ENCODE measurements at places on chromosomes 3 and 15.

DNA sequence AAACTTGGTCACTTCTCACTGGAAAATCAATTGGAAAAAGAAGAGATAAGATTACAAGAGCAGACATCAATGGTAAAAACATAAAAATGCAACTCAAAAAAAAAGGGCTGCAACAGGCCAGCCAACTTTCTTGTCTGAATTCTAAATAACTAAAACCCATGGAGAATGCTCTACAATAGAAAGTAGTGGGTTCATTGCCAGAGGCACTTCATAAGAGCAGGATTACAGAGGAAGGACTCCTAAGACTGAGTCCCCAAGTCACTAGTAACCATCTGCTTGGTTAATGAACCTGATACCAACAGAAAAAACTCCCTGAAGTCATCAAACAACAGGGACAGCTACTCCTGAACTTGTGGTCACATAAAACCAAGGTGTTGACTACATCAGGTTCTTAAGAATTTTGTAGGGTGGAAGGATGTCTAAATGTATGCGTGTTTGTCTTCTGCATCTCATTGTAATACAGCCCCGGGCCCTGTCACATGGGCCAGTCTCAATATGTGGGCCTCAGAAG is 148.6 kb downstream of the IMPG2 start:
- no peak for DNase-seq

- no peak for DNase-seq
Observed at GRCh38 chr3:29695201-29695600, 414.3 kb downstream of the RBMS3 start.

GRCh38 chr3:6504834-6505233 is 356.1 kb upstream of the GRM7 start:
- DNase-seq = no peak

- no peak for DNase-seq
Observed at GRCh38 chr15:42182961-42183360, 25.1 kb downstream of the VPS39 start.

GRCh38 chr3:115761927-115762305 is 138.6 kb downstream of the GAP43 start:
- no peak for DNase-seq

DNA sequence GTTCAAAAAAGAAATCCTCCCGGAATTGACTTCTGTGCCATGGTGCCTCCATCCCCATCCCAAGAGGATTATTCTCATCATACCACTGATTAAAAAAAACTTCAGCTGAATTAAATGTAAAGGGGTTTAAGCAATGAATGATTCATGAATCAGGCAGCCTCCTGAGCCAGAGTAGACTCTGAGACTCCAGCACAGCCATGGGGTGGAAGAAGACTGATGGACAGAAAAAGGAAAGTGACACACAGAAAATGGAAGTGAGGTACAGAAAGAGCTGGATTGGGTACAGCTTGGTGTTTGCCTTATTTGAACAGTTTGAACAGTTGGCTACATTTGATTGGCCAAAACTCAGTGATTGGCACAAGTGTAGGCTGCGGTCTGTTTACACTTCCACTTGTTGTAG is 224.8 kb upstream of the ATP10A start:
- DNase-seq = no peak

- no peak for DNase-seq
Observed at GRCh38 chr3:62922326-62922725, 47.1 kb upstream of the CADPS start.

GRCh38 chr15:91620229-91620628 is 233.3 kb upstream of the SLCO3A1 start:
- no peak for DNase-seq

GRCh38 chr3:41579861-41580260 is 380.6 kb downstream of the CTNNB1 start:
- no peak for DNase-seq

GRCh38 chr3:194304186-194304917 is 46.8 kb downstream of the CPN2 start:
- DNase-seq = no peak

GRCh38 chr3:128068156-128068620 is 16.0 kb downstream of the SEC61A1 start:
- no peak for DNase-seq

GRCh38 chr3:130739848-130740247 is 6.8 kb downstream of the PIK3R4 start:
- DNase-seq = no peak

GRCh38 chr3:165641569-165642310 is 195.5 kb downstream of the BCHE start:
- no peak for DNase-seq

DNA sequence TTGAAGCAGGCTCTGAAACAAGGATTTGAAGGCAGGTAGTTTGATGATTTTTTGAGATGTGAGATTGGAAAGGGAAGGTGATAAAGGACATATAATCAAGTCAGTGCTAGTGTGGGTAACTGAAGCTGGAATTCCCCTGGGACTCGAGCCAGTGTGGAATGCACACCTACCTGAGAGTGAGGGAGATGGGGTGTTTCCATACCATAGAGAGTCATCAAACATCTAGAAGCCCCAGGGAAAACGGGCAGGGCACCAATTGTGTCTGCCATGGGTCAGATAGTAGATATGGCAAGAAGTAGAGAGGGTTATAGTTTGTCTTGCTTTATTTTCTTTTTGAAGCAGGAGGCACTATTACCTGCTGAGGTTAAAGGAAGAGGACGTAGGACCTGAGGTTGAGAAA is 120.0 kb downstream of the SSR3 start:
- no peak for DNase-seq

DNA sequence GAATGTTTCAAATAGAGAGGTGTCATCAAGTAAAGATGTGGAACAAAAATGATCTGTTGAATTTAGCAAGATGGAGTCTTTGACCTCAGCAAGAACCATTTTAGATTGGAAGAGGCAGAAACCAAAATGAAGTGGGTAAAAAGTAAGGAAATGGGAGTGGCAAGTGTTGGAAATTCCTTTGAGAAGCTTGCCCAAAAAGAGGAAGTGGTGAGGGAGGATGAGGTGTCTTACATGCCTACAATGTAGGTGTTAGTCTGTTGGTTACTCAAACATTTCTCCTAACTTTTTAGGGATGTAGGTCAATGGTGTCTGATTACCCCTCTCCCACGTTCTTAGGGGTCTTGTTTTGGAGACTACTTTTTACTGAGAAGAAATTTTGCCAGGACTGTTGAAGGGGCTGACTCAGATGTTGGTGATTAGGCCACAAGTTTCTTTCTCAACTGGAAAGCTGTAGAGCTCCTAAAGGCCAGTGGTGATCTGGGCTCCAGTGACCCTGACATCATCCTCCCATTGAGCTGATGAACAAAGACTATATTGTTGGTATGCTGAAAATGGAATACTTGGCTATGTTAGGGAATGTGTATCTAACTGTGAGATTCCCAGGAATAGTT is 5.1 kb downstream of the PPP2R3A start:
- DNase-seq = no peak

DNA sequence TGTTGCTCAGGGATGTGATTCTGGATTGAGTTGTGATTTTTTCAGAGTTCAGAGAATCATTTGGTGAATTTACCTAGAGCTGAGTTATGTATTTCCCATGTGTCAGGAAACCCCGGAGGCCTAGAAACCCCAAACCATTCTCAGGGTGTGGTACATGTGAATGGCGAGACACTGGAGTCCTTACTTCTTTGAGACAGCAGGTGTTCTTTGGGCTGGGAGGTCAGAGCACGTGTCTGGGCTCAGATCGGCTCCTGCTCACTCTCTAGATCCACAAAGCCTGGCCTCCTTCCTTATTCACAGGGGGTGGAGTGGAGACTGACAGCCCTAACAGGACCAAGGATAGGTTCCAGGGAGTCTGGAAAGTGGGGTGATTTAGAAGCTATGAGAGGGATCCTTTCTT is 145.8 kb downstream of the CHDH start:
- no peak for DNase-seq

DNA sequence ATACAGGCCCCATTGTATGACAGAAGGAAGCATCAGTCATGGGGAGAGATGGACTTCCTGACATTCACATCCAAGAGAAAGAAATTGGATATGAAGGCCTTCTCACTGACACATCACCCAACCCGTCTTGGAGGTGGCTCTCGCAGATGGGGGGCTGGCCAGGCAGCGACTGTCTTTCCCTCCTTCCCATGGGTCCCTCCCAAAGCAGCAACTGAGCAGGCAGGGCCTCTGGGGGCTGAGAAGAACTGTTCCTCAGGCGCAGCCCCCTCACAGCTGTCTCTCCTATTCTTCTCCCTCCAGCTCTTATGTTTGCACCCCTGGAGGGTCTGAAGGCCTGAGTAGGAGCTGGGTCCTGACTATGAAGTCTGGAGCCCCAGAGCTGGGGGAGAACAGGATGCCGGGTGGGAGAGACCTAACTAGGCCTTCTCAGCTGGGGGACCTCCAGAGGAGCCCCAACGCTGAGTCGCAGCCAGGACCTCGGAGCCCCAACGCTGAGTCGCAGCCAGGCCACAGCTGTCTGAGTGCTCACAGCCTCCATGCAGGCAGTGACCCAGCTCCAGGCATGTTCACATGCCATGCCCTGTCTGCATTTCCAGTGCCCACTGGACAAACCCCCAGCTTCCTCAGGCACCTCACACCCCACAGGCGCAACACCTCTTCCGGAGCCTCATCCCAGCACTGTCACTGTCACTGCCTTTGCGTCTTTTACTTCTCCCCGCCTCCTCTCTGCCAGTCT is 29.6 kb downstream of the UMPS start:
- no peak for DNase-seq

DNA sequence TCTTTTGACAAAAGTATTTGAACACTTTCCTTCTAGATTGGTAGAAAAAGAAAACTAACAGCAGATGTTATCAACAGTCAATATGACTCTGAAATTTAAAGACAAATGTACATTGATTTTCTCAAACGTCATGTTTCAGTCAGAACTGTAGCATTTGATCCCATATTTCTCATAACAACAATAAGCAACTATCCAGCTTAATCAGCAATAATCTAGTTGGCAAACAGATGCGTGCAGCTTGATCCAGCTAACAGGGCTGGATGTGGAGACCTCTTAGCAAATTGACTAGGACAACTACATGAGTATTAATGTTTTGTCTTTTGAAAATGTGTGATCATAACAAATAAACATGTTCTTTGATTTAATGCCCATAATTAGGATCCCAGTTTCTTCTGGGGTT is 94.0 kb upstream of the STT3B start:
- no peak for DNase-seq

GRCh38 chr3:4814305-4814903 is 164.8 kb upstream of the BHLHE40 start:
- no peak for DNase-seq

DNA sequence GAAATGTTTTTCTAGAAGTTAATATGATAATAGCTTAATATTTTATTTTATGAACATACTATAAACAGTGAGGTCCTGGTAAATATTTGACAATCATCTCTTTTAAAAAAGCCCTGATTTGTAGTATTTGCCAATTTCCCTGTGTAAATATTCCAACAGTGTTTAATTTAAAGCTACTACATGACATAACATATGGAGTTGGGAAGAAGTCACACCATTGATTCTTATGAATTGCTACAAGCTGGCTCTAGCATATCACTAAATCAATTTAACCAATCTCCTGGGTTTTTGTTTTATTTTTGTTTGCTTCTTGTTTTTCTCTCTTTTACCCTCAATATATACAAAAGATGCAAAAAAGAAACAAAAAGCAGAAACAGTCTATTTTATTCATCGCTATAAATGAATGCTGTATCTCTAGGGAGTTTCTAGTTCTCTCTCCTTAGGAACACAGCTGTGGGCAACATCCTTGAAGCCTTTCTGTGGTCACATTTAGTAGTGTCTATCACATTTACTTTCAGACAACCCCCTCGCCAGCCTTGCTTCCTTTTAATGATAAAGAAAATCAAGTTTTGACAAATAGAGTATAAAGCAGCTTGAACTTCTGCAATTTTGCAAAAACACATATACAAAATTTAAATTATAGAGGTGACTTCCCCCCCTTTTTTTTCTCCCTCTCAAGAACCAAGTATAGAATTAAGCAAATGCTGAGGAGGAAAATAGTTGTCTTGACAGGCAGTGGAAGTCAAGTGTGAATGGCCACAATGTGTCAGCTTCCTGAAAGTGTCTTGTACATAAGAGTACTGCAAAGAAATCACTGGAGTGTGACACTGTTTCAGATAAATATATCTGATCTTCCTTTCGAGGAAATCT is 21.4 kb downstream of the CCR1 start:
- no peak for DNase-seq

- no peak for DNase-seq
Observed at GRCh38 chr3:100073714-100074307, 40.5 kb downstream of the FILIP1L start.

DNA sequence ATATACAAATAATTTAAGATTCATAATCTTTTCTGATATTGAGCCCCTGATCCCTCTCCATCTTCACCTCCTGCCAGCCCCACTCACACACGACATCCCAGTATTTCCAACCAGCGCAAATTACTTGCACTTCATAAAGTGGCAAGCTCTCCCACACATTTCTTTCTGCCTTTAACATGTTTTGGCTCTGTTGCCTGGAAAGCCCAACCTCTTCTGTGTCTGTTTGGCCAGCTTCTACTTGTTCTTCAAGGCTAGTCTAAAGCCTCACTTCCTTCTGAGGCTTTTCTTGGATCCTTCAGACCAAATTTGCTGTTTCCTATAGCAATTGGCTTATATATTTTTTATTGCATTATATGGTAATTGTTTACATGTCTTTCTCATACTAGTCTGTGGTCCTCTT is 5.1 kb upstream of the TM6SF1 start:
- DNase-seq = no peak

DNA sequence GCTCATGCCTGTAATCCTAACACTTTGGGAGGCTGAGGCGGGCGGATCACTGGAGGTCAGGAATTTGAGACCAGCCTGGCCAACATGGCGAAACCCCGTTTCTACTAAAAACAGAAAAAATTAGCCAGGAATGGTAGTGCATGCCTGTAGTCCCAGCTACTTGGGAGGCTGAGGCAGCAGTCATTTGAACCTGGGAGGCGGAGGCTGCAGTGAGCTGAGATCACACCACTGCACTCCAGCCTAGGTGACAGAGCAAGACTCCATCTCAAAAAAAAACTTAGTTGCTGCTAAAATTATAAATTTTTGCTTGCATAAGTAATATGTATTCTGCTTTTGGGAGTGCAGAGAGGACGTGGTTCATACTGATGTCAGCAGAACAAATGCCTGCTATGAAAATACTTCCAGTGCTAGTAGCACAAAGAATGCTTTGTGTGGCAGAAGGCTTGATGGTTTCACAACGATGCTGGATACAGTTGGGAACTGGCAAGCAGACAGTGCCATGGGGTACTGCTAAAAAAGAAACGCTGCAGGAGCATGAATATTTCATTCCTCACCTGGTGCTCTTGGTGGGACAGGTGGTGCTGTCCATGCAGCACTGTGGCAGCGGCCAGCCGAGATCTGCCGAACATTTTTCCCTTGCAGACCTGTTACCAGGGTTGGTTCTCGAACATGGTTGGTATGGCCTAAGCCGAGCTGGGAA is 31.1 kb downstream of the FBXL22 start:
- DNase-seq = no peak
